Right forelimb (tissue), 1 donor: ENCODE measurements at places on chromosomes 2 and 18.

DNA sequence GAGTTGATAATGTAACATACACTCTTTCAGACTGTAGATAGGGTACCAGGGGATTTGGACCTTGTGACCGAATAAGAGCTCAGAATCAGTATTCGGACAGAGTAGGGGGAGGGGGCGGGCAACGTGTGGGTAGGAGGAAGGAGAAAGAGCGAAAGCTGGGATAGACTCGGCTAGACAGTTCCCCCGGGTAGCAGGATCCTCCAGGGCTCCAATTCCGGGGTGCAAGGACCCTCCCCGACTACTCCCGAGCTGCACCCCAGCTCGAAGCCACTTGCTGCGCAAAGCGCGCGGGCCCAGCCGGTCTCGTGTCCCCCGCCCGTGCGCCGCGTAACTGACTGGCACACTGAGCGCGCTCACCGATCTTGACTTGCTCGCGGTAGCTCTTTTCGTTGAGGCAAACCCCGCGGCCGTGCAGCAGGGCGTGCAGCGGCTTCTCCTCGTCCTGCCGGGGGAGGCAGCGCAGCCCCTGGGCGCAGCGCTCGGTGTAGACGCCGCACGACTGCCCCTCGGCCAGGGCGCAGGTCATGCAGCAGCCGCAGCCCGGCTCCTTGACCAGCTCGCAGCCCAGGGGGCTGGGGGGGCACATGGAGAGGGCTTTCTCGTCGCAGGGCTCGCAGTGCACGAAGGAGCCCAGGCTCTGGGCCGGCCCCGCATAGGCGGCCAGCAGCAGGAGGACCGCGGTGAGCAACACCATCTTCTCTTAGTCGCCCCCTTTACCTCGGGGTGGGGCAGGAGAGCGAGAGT lies 1.1 kb downstream of the IGFBP5 start:
- peak; percentile 82 for DNase-seq

GRCh38 chr2:197399887-197400540 lies 34.8 kb downstream of the SF3B1 start:
- DNase-seq: no peak

DNA sequence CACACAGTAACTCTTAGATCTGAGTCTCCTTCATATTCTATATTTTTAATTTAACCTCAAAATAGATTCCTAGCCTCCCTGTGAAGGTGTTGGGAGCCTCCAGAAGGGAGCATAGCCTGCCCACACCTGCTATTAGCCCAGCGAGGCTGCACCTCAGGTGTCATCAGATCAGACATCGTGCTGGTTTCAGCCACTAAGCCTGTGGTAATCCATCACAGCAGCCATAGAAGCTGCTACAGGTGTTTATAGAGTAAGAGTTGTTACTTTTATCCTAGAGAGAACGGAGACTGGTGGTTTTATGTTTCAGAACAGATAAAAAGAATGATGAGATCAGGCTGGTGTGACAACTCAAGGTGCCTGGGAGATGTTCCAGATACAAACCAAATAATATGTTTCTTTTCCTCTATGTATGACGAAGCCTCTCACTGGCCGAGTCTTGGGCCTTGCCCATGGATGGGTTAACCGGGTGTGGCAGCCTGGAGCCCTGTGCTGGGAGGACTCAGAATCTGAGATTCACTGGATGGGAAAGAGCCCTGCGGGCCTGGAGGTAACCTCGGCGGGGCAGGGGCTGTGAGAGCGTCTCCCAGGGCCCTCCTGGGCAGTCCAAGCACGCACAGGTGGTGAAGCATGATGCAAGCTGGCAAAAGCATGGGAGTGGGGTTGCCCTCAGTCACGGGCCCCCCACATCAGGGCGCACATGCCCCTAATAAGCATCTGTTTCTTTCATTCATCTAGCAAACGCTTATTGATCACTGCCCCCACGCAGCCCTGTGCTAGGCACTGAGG lies 73.7 kb downstream of the MRPS9 start:
- no peak for DNase-seq

DNA sequence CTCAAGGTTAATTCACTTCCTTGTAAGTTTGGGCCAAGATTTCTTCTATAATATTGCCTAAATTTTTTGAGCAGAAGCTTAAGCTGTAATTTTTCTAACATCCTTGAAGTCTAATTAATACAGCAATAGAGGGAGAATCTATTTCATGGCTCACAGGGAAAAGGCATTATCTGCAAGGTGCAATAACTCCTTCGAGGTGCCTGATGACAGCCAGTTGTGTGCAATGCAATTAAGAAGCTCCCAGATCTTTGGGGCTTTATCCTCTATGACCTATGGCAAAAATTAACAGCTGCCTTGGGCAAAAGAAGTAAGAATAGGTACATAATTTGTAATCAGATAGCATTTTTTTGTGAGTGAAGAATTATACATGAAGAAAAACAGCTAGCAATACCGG lies 554.6 kb upstream of the SALL3 start:
- no peak for DNase-seq

DNA sequence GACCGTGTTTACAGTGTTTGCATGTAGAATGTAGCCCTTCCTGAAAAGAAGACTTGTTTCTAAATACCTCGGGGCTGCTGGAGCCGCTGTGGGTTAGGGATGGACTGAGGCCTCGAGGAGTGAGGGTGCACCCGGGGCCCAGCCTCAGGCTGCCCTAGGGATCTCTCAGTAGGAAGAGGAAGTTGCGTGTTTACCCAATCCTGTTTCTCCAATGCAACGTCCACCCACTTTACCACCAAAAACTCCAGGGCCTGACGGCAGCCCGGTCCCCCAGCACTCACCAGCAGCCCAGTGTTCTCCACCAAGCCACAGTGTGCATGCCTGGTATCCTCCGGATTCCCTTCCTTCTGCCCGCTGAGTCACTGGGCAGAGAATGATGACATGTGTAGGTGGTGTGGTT lies 255.8 kb downstream of the GLI2 start:
- DNase-seq: peak; percentile 45

- no peak for DNase-seq
These were observed 782.6 kb upstream of the ID2 start for GRCh38 chr2:7899241-7899640.

DNA sequence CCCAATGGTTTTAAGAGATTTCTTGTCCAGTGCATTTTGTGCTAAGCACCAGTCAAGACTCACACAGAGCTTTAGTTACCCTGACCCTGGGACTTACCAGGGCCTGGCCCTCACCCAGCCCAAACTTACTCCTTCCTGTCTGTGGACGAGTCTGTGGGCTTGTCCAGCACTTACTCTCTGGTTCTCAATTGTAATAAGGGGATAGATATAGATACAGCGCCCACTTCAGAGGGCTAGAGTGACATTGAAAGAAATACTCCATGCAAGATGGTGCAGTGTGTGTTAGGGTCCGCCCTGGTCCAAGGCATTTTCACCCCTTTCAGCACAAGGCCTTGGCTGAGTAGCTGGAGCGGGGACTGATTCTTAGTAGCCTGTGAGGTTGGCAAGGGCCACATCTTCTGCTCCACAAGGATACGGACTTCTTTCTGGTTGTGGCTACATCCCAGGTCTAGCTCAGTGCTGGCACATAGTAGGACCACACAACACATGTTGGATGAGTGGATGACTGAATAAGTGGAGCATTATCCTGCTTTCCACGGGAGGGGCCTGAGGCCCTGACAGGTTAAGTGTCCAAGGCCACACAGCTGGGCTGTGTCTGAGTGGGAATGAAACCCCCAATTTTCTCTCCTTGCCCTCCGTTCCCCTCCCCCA lies 3.8 kb upstream of the ARID5A start:
- DNase-seq: no peak
